Activated CD8-positive, alpha-beta memory T cell treated with anti-CD3 and anti-CD28 coated beads, Interleukin-2, amount 50 U/mL, for 4 hours (primary cell): ENCODE measurements at places on chromosomes 11 and 22.
A peak's percentile ranks its signal among the peaks of the same experiment; 100 is the strongest.

DNA sequence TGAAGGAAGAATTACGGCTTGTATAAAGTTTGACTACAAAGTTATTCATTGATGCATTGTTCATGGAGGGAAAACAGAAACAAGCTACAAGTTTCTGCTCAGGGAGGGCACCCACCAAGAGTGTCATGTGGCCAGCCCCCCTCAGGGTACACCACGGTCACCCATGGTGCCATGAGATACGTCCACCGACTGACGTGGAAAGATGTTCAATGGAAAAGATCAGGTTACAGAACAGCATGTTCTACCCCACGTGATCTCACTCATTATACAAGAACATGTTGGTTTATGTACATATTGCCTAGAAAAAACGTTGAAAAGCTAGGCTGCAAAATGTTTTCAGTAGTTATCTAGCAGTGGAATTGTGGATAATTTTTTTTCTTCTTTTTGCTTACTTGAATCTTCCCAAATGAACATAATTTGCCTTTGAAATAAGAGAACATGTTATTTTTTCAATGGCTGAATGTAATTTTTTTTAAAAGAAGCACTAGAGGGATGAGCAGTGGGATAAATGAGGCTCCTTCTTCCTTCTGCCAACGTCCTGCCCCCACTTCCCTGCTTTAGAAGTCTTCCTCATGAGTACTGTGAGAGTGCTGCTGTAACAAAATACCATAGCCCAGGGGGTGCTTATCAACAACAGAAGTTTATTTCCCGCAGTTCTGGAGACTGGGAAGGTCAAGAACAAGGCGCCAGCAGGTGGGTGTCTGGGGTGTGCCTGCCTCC is 22.5 kb downstream of the RCN1 start:
- DNase-seq: no peak

GRCh38 chr11:24295360-24295759 is 201.5 kb upstream of the LUZP2 start:
- no peak for DNase-seq

GRCh38 chr11:114155116-114155515 is 95.6 kb downstream of the ZBTB16 start:
- no peak for DNase-seq

GRCh38 chr22:33400061-33400840 is 342.1 kb upstream of the SYN3 start:
- no peak for DNase-seq

- no peak for DNase-seq
These were observed 19.7 kb upstream of the DNAJB13 start for GRCh38 chr11:73931039-73931645.

DNA sequence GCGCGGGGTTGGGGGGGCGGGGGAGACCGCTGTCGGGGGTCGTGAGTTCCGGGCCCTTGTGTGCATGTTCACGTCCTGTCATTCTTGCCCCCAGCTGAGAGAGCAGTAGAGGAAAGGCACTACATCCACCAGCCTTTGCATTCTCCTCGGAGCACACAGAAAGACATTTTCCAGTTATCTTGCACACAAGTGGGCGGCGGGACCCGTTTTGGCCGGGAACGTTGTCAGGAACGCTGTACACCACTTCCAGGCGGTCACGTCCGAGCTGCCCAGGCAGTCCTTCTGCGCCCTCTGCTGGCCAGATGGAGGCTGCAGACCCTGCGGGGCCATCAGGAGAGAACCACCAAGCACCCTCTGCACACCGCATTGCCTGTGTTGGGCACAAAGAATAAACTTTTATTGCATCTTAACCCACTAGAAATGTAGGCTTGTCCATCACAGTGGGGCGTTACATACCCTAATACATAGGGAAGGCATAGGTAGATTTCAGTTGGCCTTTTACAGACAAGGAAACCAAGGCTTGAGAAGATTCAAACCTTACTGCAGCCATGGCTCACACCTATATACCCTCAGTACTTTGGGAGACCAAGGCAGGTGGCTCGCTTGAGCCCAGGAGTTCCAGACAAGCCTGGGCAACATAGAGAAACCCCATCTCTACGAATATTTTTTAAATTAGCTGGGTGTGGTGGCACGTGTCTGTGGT is 2.8 kb upstream of the CDKN1C start:
- peak; percentile 89 for DNase-seq

- no peak for DNase-seq
These were observed 2.3 kb downstream of the CTSC start for GRCh38 chr11:88335284-88335683.

- no peak for DNase-seq
These were observed 3.1 kb upstream of the EHD1 start for GRCh38 chr11:64881476-64881875.

- no peak for DNase-seq
These were observed 423.0 kb downstream of the DYNC2H1 start for GRCh38 chr11:103532133-103532788.

DNA sequence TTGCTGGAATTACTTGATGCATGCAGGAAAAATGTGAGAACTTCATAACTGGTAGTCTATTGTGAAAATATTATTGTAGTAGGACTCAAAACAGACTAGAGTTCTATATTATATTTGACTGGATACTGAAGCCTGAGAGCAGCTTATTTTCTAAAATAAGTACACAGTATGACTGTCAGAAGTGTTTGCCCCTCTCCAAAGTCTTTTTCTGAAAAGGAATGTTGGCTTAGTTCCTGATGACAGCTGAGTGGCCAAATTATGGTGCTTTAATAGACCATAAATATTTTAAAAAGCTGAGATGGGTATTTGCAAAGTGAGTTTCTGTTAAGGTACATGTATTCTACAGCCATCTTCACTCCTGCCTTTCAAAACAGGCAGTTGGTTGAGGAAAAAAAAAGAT is 13.1 kb downstream of the ZBED5 start:
- DNase-seq: no peak

DNA sequence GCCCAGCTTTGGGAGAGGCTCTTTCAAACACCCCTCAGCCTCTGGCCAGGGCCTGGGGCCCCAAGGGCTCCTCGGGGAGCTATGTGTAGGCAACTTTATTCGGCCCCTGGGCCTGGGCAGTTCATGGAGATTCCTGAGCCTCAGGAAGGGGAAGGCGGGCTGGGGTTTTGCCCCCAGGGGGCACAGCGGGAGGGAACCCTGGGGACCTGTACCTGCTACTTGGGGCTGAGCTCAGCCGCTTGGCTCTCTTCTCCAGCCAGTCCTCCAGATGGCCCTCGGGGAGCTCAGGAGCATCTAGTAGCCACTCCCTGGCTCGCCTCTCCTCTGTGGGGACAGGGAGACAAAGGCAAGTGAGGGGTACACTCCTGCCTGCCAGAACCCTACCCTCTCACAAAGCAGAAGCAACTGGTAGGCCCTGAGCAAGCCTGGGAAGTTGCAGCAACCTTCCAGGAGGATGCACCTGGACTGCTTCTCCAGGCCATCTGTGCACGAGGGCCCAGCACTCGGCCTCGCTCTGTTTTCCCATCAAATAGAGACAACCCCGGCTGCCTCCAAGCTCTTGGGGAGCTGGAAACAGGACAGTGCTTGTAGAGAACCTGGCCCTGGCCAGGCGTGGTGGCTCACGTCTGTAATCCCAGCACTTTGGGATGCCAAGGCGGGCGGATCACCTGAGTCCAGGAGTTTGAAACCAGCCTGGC is 18.5 kb downstream of the CABP7 start:
- no peak for DNase-seq

GRCh38 chr11:129141748-129142523 is 50.2 kb downstream of the ARHGAP32 start:
- no peak for DNase-seq

- DNase-seq: peak; percentile 62
These were observed at the start of gene PHLDB1 for GRCh38 chr11:118607401-118608359. PHLDB1 (plus strand) TSS chr11:118607615; CDS start chr11:118613837, 6,222 bp downstream.

DNA sequence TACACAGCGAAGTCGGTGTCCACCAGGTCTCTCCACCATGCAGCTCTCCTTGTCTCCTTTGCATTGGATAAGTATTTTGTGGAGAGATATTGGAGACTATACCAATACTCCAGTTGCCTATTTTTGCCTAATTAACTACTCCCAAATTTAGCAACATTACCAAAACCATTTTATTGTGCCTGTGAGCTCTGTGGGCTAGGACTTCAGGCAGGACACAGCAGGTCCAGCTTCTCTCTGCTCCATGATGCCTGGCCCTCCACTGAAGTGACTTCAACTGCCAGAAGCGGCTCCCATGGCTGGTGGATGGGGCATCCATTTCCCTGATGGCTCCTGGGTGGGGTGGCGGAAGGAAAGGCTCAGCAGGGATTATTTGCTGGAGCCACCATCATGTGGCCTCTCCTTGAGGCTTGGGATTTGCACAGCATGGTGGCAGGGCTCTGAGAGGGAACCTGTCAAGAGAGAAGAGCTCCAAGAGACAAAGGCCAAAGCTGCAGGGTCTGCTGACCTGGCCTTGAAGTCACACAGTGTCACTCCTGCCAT is 36.9 kb upstream of the MAPK1 start:
- DNase-seq: no peak

GRCh38 chr11:47002390-47002789 is 65.8 kb downstream of the CSTPP1 start:
- DNase-seq: no peak

DNA sequence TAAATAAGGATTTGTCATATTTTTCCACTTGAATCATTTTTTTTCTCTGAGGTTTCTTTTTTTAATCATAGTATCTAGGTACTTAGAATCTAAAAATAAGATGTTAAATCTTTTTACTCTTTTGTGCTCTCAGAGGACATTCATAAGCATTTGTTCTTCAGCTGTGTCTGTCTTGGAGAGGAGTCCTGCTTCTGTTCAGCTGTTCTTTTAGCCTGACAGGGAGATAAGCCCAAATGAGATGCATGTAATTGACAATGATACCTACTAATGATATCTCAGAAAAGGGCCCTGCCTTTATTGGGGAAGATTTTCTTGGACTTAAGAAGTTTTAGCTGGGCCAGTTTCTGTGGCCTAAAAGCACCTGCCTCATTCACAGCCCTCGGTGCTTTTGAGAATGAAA is 156.9 kb downstream of the NCAM1 start:
- DNase-seq: no peak

GRCh38 chr22:36335621-36336020 is 52.1 kb downstream of the MYH9 start:
- DNase-seq: no peak

GRCh38 chr22:35840302-35840739 is 122.6 kb downstream of the APOL5 start:
- peak; percentile 18 for DNase-seq

GRCh38 chr22:23193196-23193827 is 13.0 kb downstream of the BCR start:
- no peak for DNase-seq

DNA sequence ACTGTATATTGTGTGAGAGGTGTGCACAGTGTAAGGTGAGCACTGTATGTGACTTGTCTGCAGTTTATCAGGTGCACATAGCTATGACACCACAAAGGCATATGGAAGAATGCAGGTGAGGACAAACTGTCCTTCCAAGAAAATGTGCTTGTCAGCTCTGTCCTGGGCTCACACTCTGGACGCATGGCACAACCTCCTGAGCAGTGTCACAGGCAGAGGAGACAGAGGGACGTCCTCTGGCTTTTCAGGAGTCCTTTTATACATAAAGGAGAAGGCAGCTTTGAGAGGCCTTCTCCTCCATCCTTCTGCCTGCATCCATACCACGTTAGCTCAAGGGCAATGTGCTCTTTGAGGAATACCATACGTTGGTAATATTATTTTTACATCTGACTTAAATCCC is 7.5 kb upstream of the MYOD1 start:
- no peak for DNase-seq

DNA sequence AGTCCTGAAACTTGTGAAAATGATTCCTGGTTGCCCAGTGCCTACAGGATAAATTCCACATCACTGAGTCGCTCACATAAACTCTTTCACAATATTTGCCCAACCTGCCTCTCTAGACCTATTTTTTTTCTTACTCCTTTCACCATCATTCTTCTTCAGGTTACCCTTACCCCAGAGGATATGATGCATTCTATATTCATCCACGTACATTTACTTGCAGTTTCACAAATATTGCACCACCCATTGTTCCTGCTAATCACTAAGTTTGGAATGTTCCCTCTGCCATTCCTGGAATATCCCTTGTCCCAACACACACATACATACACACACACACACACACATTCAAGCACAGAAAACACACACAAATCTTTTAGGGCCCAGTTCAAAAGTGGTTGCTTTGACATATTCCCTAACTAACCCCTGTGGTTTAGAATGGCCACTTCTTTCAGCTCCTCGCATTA is 379.5 kb downstream of the ETS1 start:
- no peak for DNase-seq

DNA sequence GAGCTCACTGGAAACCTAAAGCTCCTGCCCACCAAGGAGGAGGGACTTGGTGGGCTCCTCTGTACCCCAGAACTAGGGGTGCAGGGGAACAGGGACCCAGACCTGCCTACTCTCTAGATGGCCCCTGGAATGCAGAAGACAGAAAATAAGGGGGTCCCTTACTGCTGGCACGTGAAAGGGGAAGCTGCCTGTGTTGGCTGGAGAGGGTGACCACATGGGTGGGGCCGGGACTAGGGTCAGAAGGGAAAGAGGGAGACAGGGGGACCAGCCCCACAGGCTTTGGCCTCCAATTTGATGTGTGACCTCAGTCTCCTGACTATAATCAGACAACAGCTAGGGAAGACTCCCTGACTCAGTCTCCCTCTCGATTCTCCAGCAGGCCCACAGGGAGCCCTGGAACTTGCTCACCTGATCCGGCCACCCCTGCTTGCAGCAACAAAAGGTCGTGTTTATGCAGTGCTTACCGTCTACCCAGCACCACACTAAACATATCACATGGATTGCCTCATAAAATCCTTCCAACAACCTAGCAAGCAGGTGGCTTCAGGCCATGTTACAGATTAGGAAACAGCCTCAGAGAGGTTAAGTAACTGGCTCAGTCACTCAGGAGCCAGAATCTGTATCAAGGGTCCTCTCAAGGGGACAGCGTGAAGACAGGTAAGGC is 10.2 kb downstream of the ARAP1 start:
- no peak for DNase-seq

DNA sequence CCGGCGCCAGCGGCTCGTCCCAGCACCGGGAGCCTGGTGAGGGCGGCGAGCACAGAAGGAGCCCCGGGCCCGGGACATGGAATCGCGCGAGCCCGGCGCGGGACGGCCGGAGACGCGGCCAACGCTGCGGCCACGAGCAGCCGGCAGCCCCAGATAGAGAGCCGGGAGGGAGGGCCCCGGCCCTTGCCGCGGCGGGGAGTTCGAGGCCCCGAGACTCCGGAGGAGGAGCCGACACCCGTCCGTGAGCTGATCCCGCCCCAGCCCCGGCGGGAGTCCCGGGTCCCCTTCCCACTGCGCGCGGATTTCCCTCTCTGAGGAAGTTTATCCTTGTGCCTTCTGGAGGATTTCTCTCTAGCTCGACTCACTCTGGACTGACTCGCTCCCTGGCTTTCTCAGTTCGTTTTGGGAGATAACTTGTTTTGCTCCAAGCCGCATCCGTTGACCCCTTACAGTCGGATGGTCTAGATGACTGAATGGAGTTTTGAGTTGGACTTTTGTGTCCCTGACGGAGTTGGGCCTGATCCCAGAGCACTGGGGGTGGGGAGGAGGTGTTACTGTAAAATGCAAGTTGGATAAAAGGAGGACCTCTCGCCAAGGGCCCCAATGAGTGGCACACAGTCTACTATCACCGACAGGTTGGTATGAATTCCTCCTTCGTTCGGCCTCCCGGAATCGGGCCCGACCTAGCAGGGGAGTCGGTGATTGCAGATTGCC is 585 bp downstream of the ARHGEF12 start:
- DNase-seq: peak; percentile 42
